ENCODE measurements at places on chromosomes 16 and 17.

GRCh38 chr16:11089504-11090124, 145.2 kb downstream of the CLEC16A start:
- no peak for ATAC-seq

DNA sequence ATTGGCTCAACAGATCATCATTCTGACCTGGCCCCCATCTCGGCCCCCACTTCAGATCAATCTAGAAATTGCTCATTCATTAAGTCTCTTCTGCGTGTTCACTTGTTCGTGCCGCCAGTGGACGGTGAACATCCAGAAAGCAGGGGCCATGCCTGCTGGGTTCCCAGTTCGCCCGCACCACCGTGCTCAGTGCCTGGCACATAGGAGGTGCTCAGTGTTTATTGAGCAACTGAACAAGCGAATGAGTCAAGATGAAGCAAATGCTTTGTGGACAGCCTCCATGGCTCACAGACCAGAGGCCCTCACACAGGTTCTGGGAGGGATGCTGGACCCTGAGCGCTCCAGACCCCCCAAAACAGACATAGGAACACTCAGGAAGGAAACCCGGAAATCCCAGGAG, 13.9 kb downstream of the BEAN1 start:
- ATAC-seq, result no peak

GRCh38 chr16:64545768-64546167, 576.1 kb downstream of the CDH11 start:
- no peak for ATAC-seq

DNA sequence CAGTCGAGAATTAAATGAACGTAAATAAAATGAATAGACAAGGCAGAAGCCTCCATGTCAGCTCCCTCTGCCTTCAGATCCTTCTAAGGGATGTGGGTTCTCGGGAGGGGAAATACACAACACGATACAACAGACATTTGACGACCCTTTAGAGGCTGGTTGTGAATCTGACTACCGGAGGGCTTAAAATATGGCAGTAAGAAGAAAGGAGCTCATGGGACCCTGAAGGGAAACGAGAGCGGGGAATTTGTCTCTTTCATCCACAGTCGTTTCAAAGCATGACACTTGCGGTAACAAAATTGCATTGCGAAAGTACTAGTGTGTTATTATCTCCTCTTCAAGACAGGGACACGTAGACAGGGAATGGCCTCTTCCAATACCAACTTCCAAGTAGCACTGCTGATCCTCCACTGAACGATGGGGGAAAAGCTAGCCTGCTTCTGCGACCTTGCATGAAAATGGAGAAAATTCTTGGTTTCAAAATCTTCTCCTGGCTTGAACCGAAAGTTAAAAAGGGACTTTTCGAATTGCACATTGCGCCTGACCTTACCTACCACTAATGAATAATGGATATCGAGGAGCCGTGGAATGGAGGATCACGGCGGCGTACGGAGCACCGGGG, 1.2 kb upstream of the TNRC6C start:
- ATAC-seq, result no peak

DNA sequence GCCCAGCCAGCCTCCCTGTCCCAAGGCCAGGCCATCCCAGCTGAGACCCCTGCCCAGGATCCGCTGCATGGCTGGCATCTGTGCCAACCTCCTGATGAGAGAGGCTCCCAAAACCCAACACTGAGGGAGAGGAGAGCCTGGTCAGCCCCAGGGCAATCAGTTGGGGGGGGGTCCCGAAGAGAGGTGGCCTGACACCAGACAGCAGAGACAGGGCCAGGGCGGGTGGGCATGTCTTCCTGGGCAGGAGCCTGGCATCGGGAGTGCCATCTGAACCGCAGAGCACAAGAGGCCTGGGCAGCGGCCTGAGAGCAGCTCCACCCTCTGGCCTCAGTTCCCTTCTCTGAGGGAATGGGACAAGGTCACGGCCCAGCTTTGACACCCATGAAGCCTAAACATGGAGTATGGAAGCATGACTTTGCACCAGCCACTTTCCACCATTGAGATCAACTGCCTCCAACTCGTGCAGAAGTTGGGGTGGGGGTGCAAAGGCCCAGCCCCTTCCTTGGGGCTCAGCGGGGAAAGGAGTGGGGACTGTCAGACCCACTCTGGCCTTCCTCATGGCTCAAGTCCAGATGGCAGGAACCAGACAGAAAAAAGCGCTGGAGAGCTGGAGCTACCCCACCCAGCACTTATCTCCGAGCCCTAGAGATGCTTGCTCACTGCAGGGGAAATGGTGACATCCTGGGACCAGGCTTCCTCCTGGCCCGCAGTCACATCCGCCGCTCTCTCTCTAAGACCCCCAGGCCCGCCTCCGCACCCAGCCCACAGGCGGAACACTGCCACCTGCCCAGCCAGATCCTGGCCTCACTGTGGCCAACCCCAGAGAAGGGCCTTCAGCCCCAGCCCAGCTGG, 9.7 kb downstream of the RHBDF2 start:
- ATAC-seq, result no peak

DNA sequence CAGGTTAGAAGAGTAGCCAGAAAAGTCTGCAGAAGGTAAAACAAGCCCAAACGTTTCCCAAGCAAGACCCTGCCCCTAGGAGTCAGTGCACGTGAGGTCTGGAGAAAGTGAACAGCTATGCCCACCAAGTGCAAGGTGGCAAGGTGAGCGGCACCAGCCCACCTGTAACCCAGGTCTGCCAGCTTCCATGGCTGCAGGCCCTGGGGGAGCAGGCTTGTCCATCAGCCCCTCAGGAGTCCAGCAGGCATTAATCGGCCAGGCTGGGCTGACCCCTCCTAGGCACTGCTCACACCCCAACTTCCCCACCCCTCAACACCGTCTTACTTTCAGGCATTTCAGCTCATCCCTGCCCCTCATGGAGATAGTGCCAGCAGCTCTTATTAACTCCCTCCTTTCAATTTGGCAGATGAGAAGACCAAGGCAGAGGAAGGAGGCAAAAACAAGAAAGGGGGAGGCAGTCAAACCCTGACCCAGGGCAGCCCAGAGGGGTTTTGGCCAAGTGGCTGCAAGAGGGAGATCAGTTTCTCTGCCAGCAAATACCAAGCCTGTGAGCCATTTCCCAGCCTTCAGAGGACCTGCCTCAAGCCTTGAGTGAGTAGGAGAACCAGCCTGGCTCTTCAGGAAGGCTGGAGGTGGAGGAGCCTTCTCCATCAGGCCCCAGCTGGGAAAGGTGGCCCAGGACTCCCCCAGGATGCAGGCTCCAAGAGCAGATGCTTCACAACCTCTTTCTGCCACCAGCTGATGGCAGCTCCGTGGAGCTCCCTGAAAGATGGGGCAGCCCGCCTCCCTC, 14.7 kb downstream of the BEAN1 start:
- ATAC-seq, result no peak
